ENCODE measurements at places on chromosomes 5 and 9.

GRCh38 chr9:76516871-76517270, 57.9 kb downstream of the GCNT1 start:
- no peak for DNase-seq

DNA sequence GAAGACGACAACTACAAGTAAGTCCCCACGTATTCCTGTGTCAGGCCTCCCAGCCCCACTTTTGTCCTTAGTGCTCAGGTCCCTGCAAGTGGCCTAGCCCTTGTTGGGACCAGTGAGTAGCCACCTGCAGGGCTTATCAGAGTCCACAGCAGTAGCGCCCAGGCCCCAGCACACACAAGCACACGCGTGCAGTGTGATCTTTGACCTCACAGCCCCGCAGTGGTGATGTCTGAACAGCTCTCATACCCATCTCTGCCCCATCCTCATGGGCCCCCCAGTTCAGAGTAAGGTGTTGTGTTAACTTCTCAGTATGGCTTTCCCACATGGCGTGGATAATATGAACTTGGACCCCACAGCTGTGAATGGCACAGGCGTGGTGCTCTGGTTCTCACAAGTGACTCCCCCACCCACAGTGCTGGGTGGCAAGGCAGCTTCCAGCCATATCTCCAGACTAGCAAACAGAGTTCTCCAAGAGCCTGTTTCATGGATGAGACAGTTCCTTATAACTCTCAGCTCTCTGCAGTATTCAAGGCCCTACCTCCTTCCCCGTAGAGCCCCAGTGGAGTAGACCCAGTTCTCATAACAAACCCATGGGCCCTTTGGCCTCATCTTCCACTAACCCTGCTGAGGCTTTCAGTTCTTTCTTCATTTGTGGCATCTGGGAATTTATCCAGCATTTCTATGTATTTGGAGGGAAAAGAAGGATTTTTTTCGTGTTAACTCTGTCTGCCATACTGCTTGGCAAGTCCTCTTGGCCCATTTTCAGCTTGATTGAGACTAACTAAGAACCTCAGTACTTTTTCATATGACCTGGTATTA, 46.5 kb upstream of the ANGPTL2 start:
- no peak for DNase-seq

DNA sequence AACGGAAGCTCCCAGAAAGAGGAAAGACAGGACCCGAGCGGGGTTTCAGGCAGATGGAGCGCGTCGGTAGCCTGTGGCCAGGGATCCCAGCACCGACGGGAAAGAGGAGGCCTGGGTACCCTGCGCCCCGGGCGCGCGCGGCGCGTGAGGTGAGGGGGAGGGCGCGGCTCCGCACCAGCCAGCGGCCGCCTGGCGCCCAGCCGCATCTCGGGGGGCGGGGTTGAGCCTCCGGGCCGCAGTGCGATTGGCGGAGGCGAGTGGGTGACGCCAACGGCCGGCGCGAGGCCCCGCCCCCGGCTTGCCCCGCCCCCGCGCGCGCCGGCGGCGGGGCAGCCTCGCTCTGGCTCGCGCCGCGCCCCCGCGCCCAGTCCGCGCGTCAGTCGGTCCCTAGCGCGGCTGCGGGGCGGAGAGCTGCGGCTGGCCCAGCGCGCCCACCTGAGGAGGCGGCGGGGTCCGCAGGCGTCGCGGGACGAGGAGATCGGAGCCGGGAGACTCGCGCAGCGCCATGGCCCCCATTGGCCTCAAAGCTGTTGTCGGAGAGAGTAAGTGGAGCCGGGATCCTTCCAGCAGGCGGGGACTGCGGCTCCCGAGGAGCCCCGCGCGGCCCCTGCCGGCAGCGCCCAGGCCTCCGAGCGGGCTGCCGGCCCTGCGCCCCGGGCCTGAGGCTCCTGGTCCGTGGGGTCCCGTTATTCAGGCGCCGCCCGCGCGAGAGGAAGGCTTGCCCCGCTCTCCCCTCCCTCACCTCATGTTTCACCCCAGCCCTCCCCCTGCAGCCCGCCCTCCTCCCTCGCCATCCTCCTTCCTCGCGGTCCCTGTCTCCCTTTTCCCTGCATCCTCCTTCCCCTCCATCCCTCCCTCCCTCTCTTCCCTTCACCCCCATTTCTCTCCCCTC, at the start of gene STXBP1:
Gene STXBP1 (plus strand): TSS at position 379 of the 892 bp plus-strand sequence. CDS start 127 bp downstream, at position 506.
- DNase-seq = peak; percentile 86

DNA sequence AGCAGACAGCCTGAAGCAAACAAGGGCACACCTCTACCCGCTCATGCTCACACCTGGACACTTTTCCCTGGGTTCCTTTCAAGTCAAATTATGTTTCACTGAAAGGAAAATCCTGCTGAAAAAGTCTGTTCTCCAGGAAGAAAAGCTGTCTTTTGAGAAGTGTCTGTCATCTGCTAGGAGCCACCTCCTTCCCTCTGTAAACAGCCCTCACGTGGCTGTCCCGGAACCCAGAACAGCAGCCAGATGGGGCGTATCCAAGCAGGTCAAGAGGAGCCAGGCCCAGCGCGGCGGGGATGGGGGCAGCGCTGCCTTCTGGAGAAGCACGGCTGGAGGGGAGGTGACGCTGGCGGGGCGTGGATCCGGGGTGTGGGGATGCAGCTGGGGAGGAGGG, at the start of gene PNPLA7:
Gene PNPLA7 (minus strand): TSS at position 172 of the 391 bp plus-strand sequence. CDS start 205 bp downstream, outside the sequence.
- DNase-seq = peak; percentile 46

- DNase-seq = peak; percentile 70
These were observed 753 bp downstream of the ARHGAP26 start for GRCh38 chr5:142770650-142771609.

Data from CD4-positive, alpha-beta memory T cell (primary cell).